Foreskin keratinocyte (primary cell): ENCODE measurements at places on chromosomes 4 and X. TPM values are rescaled to one million over a fixed set of nuclear protein-coding genes. Genes with fewer than 3 reads are reported as not detected.

GRCh38 chr4:149896432-149896831 is 80.8 kb upstream of the IQCM start:
- DNase-seq = no peak

LEF1 gene
- 10.1 and 18.7 TPM in 2 replicates for total RNA-seq

- DNase-seq = no peak
Observed at GRCh38 chr4:37068580-37068979, 176.0 kb upstream of the NWD2 start.

LONRF3 gene
- total RNA-seq = not detected in 2 replicates

MAGEA11 gene
- not detected in 2 replicates for total RNA-seq

DNA sequence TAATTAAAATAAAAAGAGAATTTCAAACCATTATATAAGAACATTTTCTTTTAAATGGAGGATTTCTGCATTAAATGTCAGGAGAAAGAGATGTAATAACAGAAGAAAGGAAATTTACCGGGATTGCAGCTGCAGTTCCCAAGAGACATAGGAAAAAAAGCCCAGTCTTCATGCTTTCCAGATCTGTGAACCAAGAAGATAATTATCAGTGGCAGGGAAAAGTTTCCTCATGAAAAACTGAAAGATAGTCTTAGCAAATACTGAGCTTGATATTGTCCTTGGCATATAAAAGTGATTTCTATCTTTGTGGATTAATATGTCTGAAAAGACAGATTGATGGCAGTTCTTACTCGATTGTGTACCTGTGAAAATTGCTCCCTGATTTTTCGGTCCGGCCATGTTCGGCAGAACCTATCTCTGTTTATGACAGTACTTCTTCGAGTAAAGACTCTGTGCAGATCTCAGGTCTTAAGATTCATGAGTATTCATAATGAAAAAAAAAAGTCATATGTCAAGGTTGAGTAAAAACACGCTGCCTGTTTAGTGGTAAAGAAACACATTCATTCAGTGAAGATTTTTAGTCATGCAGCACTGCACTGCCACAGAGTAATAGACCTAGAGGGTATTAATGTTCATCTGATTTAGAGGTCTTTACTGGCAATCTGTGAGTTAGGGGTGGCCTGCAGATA is 29.6 kb downstream of the SPARCL1 start:
- no peak for DNase-seq

GRCh38 chr4:3307891-3308575 is 15.2 kb downstream of the RGS12 start:
- no peak for DNase-seq

- no peak for DNase-seq
Observed at GRCh38 chr4:121360495-121360894, 20.3 kb downstream of the QRFPR start.

GRCh38 chr4:77194989-77195388 is 38.0 kb downstream of the CCNG2 start:
- no peak for DNase-seq

GRCh38 chr4:106585915-106586349 is 217.4 kb upstream of the GIMD1 start:
- DNase-seq = peak; percentile 75

MGAT4D gene
- not detected in 2 replicates for total RNA-seq

DNA sequence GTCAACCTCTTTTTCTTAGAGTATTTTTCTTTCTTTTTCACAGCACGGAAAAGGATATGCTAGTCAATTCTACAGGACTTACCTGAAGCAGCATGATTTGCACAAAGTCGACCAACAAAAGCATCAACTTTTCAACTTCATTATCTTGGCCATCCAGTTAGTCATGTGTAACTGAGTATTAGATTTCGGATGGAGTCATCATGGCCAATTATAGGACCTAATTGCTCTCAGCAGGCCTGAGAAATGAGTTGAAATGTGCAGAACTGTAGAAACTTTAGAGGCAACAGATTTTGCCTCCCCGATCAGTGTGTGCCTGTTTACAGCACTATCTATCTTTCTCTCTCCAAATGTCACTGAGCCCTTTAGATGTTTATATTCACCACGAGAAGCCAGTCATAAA is 41.0 kb downstream of the PCDH10 start:
- DNase-seq = no peak

GABRE gene
- total RNA-seq = 8.3 and 9.8 TPM in 2 replicates

PLXNB3 gene
- 5.3 and 5.4 TPM in 2 replicates for total RNA-seq

DNA sequence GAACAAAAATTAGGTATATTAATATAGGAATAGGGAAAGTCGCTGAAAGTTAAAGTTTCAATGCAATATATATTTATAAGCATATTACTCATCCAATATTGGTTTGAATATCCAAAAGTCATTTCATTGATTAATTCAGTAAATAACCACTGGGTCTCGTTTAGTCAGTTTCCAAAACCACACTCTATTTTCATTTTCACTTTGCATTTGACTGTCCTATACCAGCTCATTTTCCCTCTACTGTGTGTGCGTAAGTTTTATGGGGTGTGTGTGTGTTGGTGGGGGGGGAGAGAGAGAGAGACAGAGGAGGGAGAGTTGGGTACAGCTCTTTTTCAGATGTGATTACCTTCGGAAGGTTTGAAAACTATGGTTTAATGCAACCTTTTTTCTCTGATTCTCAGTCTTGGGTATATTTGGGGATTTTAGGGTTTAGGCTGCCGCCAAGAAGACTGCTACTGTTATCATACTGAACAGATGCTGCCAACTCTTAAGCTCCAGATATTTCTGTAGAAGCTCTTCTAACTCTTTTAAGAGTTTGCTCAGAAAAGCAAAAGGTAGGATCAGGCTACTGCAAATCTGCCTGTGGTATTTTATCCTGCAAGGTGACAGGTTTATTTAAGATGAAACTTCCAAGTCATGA is 1427.4 kb downstream of the PCDH7 start:
- peak; percentile 25 for DNase-seq

PDZD4 gene
- 0.04 and 0.07 TPM in 2 replicates for total RNA-seq

GRCh38 chr4:94621491-94622080 is 136.2 kb upstream of the BMPR1B start:
- no peak for DNase-seq

DNA sequence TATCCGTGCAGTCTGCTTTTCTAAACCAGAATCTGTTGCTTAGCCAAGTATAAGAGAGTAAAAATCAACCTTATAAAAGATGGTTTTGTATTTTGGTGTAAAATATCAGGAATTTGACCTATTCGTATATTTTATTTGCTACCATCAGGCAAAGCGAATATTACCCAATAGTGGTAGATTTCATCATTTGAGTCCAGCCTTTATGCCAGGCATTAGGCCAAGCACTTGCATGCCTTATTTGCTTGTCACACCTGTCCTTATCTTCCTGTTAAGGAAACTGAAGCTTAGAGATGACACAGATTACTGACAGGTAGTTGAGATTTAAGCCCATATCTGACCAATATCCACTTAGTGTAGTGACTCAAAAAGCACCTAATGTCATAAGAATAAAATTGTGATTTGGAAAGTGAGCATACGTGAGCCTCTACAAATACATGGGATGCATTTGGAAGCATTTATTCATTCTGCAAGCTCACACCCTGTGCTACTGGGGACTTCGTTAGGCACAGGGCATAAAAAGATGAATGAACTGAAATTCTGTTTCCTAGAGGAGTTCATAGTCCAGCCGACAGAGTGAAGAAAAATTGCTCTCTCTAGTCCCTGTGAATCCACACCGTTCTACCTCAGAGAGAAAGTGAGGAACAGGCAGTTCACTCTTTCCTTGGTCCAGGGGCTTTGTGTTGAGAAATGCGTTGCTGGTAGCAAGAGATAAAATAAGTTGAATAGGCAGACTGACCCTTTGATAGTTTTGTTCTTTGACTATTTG is 2.3 kb upstream of the RNF212 start:
- no peak for DNase-seq

DNA sequence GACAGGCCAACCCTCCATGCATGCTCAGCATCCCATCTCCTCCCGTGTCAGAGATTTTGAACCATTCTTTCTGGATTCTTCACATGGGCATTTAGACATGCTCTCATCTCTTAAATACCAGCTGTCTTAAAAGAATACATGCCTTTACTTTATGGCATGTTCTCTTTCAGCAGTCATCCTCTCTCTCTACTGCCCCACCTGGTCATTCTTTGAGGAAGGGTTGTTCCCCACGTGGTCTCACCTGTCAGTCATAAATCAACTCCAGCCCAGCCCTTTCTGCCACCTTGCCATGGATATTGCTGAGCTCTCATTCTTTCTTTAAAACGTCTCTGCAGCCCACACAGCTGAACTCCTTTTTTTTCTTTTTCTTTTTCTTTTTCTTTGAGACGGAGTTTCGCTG is 111.3 kb downstream of the ARHGAP10 start:
- peak; percentile 45 for DNase-seq

PRIMPOL gene
- total RNA-seq = 15.9 and 16.9 TPM in 2 replicates

HELT gene
- not detected in 2 replicates for total RNA-seq

- no peak for DNase-seq
Observed at GRCh38 chr4:36269101-36269500, 12.3 kb upstream of the DTHD1 start.

DNA sequence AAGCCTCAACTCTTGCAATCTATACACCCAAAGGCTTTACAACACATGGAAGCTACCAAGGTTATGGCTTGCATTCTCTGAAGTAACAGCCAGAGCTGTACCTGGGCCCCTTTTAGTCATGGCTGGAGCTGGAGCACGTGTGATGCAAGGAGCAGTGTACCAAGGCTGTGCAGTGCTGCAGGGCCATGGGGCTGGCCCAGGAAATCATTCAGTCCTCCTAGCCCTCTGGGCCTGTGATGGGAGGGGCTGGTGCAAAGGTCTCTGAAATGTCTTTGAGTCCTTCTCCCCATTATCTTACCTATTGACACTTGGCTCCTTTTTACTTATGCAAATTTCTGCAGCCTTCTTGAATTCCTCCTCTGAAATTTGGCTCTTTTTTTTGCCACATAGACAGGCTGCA is 500.1 kb upstream of the FAM47C start:
- no peak for DNase-seq

DNA sequence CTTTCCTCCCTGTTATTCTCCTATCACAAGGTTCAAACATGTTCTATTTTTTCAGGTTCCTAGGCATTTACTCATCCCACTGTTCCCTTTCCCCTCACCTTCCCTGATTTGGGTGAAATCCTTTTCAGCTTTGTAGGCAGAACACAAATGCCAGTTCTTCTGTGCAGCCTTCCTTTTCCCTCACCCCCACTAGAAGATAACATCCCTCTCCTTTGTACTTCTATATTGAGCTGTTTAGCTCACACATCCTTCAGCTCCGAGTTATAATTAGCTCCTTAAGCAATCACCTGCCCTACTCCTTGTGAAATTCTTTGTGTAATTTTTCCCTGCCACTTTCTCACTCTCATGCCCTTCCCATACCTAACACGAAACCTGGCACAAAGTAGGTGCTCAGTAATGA is 240.9 kb downstream of the AR start:
- no peak for DNase-seq

- no peak for DNase-seq
Observed at GRCh38 chrX:113947548-113947947, 636.3 kb upstream of the HTR2C start.

DTHD1 gene
- not detected in 2 replicates for total RNA-seq
